ENCODE measurements at places on chromosomes 2 and 18.

DNA sequence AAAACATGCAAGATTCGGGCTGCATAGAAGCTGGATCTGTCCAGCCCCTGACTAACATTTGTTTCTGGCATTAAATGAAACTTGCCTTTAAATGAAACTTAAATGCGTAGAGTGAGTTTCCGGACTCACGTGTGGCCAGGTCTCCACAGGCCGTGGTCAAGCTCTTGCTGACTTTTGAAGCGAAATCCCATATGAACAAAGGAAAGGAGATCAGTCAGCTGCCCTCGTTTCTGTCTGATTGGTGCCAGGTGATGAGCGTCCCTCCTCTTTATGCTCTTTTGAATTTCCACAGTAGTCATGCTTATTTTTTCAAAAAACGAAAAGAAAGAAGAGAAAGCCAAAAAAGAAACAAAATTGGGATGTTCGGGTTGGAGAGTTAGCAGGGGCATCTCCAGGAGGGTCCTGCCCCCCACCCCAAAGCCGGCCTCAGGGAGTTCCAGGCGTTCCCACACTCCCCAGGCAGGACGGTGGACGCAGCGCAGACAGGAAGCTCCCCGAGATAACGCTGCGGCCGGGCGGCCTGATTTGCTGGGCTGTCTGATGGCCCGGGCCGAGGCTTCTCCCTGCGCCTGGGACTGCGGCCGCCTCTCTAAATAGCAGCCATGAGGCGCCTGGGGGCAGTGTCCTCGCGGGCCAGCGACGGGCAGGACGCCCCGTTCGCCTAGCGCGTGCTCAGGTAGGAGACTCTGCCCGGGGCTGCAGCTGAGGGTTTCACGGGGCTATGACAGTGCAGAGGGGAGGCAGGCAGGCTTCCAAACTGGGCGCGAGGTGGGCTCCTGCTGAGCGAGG, at the start of gene COLEC11:
TSS of gene COLEC11 (plus strand) at position 620 of the 789 bp plus-strand sequence. CDS start 9,229 bp downstream, outside the sequence.
- no peak for DNase-seq

DNA sequence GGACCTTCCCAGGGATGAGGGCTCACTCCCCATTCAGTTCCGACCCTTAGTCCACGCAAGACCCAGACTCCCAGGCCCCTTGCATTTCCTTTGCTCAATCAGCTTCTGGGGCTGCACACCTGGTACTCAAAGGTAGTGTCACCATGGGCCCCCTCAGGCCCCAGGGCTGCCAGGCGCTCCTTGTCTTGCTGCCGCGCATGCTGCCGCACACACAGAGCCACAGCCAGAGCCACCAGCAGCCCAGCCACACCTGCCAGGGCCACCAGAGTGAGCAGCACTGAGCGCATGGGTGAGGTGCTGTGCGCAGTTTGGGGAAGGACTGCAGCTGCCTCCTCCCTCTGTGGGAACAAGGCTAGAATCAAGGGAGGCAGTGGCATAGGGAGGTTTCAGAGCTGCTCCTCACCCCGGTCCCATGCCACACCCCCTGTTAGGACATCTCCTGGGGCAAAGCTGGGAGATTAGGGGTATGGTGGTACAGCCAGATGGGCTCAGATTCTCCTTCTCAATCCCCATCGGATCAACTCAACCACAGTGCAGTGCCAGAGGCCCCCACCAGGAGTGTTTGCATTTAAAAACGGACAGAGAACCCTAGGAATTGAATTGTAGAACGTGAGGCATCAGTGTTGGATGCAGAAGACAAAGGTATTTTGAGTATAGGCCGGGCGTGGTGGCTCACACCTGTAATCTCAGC, 11.3 kb downstream of the PTPRN start:
- DNase-seq: no peak

- no peak for DNase-seq
These were observed 1835.5 kb upstream of the LRRTM1 start for GRCh38 chr2:82139979-82140611.

DNA sequence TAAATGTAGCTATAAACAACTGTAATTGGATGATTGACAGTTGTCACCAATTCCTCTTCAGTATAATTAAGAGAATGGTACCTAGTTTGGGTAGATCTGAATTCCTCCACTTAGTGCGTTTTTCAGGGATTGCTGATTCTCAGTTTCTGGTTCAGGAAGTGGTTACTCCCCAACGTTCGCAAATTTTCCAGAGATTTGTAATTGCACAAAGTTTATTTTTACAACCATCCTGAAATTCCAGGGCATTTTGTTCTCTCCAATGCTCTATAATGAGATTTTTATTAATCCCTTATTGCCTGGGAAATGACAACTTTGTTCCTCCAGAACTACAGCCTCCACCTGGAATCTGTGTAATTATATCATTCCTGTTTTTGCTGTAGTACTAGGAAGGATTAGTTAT, 710.6 kb upstream of the ZEB2 start:
- DNase-seq: no peak

- no peak for DNase-seq
These were observed 48.5 kb downstream of the ACSL3 start for GRCh38 chr2:222909286-222909685.

- no peak for DNase-seq
These were observed 95.1 kb upstream of the GPC1 start for GRCh38 chr2:240340361-240340761.

DNA sequence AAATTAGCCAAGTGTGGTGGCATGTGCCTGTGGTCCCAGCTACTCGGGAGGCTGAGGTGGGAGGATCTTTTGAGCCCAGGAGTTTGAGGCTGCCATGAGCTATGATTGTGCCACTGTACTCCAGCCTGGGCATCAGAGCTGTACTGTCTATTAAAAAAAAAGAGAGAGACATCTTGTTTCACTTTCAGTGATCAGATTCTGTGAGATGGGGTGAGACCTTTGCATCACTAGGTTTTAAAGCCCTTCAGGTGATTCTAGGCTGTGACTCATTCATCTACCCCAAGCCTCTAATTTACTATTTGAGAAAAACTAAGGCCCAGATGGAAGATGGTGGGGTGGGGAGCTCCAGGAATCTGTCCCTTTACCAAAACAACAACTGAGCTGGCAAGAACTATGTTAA, 7.1 kb downstream of the C2orf92 start:
- DNase-seq: no peak

DNA sequence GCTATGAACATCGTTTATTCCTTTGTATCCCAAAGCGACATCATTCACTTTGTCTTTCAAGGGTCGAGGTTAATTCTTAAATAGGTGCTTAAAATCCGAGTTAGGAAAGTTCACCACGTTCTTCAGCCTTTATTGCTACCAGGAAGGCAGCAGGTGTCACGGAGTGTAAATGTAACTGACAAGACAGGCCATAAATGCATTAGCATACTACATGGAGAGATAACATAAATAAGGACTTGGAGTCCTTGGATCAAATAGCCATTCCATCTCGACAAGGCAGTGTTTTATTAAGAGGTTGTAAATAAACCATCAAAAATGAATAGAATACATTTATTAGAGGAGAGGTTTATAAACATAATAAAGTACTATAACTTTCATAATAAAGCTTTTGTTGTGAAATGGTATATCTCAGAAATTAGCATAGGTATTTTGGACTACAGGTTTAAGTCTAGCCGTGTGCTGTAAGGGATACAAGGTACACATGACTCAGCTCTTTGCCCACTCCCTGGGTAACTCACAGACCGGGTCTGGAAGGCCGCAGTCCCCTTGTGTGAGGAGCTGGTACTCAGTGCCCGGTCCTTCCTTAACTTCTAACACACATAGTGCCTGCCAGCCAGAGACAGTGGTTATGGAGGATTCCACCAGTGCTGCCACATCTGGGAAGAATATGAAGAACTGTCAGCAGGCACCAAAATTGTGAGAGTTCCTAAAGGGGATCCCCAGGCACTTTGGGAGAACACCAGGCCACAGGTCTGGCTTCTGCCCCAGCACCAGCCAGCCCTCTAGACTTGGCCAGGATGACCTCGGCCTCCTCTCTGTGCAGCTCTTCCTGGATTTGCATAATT, 29.4 kb downstream of the CAPN13 start:
- no peak for DNase-seq

GRCh38 chr2:149409506-149409905, 79.1 kb downstream of the LYPD6 start:
- no peak for DNase-seq

DNA sequence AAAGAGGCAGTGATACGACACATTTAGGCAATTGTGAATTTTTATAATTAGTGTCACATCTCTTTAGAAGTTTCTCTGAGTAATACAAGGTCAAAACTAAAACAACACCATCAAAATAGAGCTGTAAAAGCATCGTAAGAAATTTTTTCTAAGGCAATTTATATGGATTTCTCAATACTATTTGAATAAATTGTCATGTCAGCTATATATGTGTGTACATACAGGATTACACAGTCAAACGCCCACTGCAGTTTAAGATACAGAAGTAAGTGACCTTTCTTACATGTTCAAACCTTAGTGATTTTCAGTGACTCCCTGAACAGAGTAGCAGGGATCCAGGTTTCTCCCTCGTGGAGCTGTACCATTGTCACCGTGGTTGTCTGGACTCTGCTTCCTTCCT, 129.1 kb upstream of the CBLN2 start:
- no peak for DNase-seq

DNA sequence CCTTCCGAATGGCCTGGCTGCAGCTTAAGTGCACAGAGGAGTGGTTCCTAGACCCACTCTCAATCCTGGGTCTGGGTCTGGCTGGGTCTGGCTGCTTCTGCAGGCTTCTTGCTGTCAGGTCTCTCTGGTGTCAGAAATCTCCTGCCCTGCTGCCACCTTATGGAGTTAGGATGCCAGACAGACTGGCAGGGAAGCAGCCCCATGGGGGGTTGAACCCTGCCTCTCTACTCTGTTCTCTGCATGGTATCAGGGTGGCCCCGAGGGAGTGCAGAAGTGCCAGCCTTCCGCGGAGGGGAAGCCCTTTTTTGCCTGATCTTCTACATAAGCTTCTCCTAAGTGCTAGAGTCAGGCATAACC, 89.4 kb downstream of the ZCCHC2 start:
- no peak for DNase-seq

DNA sequence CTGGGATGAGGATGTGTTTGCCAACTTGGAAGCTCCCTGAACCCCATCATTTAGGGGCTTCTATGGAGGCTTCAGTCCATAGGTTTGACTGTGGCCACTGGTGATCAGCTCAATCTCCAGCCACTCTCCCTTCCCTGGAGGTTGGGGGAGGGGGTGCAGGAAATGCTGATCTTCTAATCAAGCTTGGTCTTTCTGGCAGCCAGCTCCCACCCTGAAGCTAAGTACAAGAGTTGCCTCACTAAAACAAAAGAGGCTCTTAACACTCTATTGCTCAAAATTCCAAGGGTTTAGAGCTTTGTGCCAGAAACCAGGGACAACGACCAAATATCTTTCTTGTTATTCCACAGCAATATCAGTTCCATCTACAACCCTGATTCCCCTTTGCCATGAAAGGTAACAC, 19.4 kb upstream of the MPPE1 start:
- DNase-seq: no peak

DNA sequence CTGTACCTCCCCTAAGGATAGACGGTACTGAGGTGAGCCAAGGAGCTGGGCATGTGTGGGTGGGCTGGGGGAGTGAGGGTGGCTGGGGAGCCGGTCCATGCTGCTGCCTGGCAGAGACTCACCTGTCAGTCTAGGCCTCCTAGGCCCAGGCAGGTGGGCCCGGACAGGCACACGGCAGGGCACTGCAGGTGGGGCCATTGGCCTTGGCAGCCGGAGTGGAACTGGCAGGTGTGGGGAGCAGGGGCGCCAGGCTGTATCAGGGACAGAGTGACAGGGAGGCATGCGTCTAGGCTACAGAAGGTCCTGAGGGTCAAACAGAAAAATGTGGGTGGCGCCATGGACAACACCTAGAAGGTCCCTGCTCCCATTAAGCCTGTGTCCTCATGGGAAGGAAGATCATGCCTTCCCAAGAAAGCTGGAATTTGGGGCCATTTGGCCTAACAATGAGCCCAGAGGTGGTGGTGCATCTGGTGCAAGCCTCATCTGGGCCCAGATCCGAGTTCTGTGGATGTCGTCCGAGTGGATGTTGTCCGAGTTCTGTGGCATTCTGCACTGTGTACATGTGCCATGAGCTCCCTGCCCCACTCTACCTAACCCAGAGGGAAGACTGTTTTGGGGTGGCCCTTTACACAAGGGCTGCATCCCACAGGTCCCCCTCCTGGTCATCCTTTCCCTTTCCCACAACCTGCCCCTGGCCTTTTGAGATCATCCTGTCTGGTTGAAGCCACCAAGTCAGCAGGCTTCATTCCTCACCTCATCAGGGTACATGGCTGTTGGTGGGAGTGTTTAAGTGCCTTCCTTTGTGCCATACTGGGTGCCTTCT, 249.7 kb downstream of the GLI2 start:
- no peak for DNase-seq

GRCh38 chr2:224925810-224926100, 116.5 kb downstream of the DOCK10 start:
- no peak for DNase-seq

DNA sequence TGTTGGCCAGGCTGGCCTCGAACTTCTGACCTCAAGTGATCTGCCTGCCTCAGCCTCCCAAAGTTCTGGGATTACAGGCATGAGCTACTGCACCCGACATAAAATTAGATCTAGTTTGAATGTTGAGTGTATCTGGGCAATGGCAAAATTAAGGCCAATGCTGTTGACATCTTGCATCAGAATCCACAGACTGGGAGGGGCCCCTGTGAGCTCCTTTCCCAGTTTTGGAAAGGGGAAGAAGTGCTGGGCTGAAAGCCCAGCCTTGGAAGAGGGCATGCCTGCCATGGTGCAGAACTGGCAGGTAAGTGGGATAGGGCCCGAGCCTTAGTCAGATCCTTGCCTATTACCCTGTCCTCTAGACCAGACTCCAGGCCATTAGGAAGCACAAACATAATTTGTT, 4.5 kb upstream of the MYOM1 start:
- no peak for DNase-seq

GRCh38 chr2:111634050-111634794, 249.8 kb downstream of the ANAPC1 start:
- no peak for DNase-seq

GRCh38 chr2:23425885-23426262, 40.9 kb downstream of the KLHL29 start:
- DNase-seq: no peak

All from Ammon's horn (tissue), 1 donor.